ENCODE measurements at places on chromosomes 7 and 10. TPM values are rescaled to one million over a fixed set of nuclear protein-coding genes. Genes with fewer than 3 reads are reported as not detected.

DNA sequence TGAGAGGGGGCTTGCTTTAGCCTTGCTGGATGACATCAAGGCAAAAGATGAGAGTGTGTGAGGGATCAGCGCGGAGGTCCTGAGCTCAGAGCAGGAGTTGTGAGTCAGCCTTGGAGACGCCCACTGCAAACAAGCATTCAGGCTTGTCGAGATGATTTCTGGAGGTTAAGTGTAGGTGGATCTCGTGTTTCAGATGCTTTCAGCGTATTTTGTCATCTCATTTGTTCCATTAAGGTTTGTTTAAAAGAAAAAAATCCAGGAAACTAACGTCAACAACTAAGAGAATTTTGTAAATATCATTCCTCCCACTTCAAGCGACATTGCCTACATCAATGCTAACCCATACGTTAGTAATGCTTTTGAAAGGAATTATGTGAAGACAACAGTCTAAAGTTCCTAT lies 715.4 kb upstream of the NRP1 start:
- DNase-seq, result no peak
- H3K4me1 ChIP-seq, result no peaks in the 10 kb centered on the region
- no peak overlapping the region for H3K27ac ChIP-seq
- H3K4me3 ChIP-seq, result no peak overlapping the region

DNA sequence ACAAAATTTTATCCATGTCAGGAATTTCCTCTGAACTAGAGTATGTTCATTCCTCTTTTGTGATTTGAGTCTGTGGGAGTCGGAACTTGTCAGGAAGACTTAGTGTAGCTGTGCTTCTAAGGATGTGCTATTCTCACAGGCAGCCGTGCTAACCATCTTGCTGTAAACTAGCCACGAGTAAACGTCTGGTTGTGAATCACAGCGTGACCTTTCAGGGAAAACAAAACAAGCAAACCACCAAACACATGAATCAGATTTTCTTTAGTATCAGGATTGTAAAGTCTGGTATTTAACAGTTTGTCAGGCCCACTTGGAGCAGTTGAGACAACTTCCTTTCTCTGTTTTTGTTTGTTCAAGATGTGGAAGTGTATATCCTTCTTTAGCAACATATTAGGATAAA lies 32.0 kb downstream of the AUTS2 start:
- H3K27me3 ChIP-seq, result no peaks in the 10 kb centered on the region
- H3K4me1 ChIP-seq, result no peaks in the 10 kb centered on the region
- no peak for DNase-seq
- no peaks in the 10 kb centered on the region for H3K36me3 ChIP-seq
- H3K4me3 ChIP-seq, result no peak overlapping the region
- H3K27ac ChIP-seq, result no peak overlapping the region

DNA sequence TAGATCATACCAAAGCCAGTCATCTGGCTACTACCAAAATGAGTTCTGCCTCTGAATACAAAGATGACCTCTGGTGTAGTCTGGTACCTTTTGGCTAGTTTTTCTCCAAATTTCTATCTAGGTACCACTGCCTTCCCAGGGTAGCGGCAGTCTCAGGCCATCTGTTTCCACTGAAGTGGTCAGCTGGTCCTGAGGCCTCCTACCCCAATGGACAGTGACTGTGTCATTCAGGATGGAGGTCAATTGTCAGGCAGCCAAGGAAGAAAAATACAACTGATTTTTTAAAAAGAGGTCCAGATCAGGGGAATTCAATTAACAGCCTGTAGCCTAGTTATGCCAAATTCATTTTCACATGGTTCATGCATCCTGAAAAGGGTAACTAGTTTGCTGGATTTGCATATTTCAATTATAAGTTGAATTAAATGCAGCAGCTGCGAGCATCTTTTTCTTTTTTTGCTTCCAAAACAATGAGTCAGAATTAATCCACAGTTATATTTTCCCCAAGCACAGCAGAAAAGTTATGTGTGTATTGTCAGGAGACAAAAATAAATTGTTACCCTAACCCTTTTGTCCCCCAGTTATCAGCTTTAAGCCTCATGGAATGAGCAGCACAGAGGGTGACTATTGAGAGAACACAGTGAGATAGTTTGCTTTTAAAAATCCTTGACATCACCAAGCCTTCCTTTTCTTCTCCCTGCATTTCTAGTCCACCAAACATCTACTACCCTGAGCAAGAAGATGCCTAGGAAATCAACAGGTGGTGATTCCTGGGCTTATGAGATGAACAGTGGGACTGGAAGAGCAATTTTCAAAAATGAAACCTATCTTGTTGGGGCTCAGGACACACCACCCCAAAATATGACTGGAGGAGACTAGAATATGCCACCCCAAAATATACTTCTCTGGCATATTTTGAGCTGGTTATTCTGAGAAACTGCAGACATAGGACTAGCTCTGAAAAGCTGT lies 27.7 kb downstream of the BCCIP start:
- H3K27me3 ChIP-seq, result no peaks in the 10 kb centered on the region

DNA sequence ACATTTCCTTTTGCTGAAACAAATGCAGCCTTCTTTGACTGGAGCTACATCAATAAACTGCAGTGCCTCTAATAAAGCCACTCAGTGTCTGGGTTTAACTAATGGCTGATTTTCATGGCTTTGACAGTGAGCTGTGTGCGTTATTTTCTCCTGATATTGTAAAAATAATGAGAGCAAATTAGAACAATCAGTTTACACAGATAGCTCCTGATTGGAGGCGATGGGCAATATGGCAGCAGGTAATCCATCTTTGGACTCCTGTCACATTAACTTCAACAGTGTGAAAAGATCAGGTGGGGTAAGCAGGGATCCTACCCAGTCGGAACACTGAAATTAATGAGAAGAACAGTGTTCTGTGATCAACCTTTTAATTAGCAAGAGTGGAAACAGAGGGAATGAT lies 100.7 kb downstream of the POLL start:
- no peak overlapping the region for H3K27ac ChIP-seq
- H3K4me1 ChIP-seq, result peaks cover 52% of the 10 kb centered on the region
- DNase-seq, result no peak
- no peak overlapping the region for H3K4me3 ChIP-seq
- no peaks in the 10 kb centered on the region for H3K36me3 ChIP-seq
- no peaks in the 10 kb centered on the region for H3K27me3 ChIP-seq

DNA sequence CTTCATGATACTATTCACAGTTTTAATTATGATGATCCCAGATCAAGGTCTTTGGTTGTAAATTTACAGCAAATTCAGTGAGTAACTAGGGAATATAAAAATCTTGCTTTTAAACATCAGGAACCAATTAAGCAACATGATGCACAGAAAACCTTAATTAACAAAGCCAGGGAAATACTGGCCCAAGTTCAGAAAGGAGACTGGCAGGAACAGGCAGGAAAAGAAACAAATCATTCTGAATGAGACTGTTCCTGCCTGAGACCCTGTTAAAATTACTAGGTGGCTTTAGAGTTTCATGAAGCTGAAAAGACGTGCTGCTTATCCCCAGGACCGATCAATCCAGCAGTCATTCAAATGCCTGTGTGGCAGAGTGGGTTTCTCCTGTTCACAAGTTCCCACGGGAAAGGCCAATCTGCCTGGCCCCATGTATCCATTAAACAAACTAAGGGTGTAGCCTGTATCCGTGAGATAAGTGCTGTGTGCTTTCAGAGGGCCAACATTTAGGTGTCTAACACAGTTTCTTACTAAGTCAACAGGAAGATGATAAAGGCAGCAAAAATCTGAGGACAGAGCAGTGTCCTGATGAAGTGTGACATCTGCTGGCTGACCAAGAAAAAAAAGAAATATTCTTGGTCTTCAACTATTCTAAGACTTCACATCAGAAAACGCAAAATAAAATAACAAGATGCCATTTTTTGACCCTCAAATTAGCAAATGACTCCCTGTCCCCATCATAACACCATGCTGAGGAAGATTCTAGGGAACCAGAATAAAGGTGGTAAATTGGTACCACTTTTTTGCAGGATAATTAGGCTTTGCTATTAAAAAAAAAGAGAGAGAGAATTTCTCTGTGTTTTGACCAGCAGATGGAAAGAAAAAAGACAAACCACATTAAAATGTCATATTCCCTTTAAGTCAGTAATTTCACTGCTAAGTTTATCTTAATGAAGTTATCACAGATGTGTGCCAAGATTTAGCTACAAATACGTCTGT lies 34.2 kb downstream of the PUS7 start:
- peaks cover 52% of the 10 kb centered on the region for H3K36me3 ChIP-seq
- no peaks in the 10 kb centered on the region for H3K27me3 ChIP-seq
- no peak overlapping the region for H3K4me3 ChIP-seq
- no peak for DNase-seq
- H3K4me1 ChIP-seq, result no peaks in the 10 kb centered on the region

DNA sequence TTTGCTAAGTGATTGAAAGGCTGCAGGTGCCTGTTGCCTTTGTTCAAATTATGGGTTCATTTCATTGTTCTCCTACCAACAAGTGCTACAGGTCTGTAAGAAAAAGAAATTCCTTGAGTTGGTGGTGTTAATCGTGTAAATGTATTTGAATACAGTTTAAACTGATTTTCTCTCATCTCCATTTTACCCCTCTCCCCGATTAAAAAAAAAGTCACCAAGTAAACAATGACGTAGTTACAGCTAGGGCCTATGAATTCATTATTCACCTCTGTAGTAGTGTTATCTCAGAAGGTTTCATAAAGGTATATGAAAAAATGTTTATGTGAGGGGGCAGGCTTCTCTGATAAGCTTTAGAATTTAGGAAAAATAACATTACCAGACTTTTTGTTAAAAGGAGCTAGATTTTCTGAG lies 1.1 kb downstream of the REEP3 start:
- peak overlapping the region; percentile 98 for H3K27ac ChIP-seq
- peaks cover 47% of the 10 kb centered on the region for H3K4me1 ChIP-seq
- H3K36me3 ChIP-seq, result no peaks in the 10 kb centered on the region
- peak overlapping the region; percentile 83 for H3K4me3 ChIP-seq
- no peak for DNase-seq
- H3K27me3 ChIP-seq, result no peaks in the 10 kb centered on the region

Gene SPDYE2B
- not detected for total RNA-seq

Gene NYAP1
- total RNA-seq, result 0.32 TPM

Gene EPO
- not detected for total RNA-seq

Gene PLEKHA1
- total RNA-seq, result 41.2 TPM

Gene SYCE1
- not detected for total RNA-seq

Gene ABCA13
- total RNA-seq, result not detected
